ENCODE measurements at places on chromosomes 2 and 18.

DNA sequence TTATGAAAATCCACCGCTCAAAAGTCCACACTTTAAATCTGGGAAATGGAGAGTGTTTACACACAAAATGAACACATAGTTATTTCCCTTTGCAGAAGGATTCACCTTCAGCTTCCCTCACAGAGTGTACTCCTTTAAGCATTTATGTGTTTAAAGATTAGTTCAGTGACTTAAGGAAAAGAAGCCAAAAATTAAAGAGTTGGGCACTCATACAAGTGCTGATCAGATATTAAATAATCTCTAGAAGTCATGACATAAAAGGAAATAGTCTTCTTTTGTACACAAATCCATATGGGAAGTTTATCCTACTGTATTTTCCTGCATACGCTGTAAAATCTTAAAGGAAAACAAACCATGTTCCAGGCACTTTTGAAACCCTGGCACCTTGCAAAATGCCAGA is 174.2 kb downstream of the LNPK start:
- no peak for DNase-seq

- no peak for DNase-seq
Measured at GRCh38 chr2:119190321-119191111, 32.0 kb upstream of the C1QL2 start.

DNA sequence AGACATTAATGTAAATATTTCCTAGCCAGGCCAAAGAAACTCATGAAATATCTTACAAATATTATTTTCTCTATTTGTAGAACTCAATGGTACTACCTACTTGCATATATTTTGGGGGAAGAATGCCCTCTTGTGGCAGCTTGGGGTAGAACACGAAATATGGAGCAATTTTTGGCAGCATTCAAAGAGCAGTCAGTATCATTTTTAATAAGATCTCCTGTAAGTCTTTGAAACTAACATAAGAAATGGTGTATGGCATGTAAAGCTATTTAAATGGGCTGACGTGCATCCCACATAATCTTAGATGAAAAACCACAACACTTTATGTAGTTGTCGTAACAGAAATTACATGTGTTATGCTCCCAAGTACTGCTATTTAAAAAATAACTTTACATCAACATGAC is 62.3 kb upstream of the CCDC195 start:
- DNase-seq: peak; percentile 70

- DNase-seq: no peak
Measured at GRCh38 chr2:133988316-133988891, 265.5 kb upstream of the MGAT5 start.

- DNase-seq: no peak
Measured at GRCh38 chr2:156817430-156817829, 381.3 kb downstream of the GPD2 start.

- no peak for DNase-seq
Measured at GRCh38 chr2:158989165-158989564, 20.7 kb downstream of the TANC1 start.

- DNase-seq: no peak
Measured at GRCh38 chr18:27130065-27130630, 55.0 kb downstream of the CHST9 start.

- DNase-seq: no peak
Measured at GRCh38 chr2:180747728-180748127, 232.7 kb upstream of the UBE2E3 start.

All from stimulated activated CD4-positive, alpha-beta T cell treated with anti-CD3 and anti-CD28 coated beads, Interleukin-2, amount 100 ng/mL, for 24 hours (primary cell).